Natural killer cell treated with Interleukin-12 subunit alpha and Interleukin-12 subunit beta and Interleukin-15 and Interleukin-18, amount 100 ng/mL, for 72 hours (primary cell): ENCODE measurements at places on chromosomes 7 and 10. TPM values are rescaled to one million over a fixed set of nuclear protein-coding genes. Genes with fewer than 3 reads are reported as not detected.

CCL24 gene
- total RNA-seq = 1.1 TPM

DNA sequence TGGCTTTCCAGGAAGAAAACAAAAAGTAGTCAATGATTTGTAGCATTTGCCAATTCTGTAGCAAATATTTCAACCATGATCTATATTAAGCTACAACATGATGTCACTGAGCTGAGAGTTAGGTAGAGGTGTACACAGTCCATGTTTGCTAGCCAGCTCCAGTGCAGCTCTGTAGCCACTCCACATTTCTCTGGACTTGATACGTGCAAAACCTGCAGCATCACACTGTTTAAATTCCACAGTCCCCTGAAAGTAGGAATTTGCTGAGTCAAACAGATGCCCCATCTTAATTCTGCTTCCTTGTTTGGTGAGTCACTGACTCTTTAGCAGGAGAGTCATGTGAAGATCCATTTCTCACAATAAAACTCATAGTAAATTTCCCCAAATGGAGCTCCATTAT lies 89.8 kb upstream of the LRRTM3 start:
- no peaks in the 10 kb centered on the region for H3K27me3 ChIP-seq
- no peaks in the 10 kb centered on the region for H3K4me1 ChIP-seq
- no peak overlapping the region for H3K27ac ChIP-seq

PDK4 gene
- not detected for total RNA-seq

GRCh38 chr7:158382363-158383254 lies 205.0 kb downstream of the PTPRN2 start:
- peaks cover 8% of the 10 kb centered on the region for H3K27me3 ChIP-seq
- no peak overlapping the region for H3K27ac ChIP-seq
- no peak overlapping the region for H3K4me3 ChIP-seq
- DNase-seq = no peak
- H3K4me1 ChIP-seq = no peaks in the 10 kb centered on the region

HMX3 gene
- total RNA-seq = not detected

- H3K4me1 ChIP-seq = peaks cover 6% of the 10 kb centered on the region
- no peak overlapping the region for H3K27ac ChIP-seq
- DNase-seq = no peak
- H3K36me3 ChIP-seq = no peaks in the 10 kb centered on the region
Measured at GRCh38 chr10:129042776-129043595, 424.1 kb upstream of the MGMT start.

PTPRZ1 gene
- total RNA-seq = not detected

- no peak overlapping the region for H3K27ac ChIP-seq
- peaks cover 6% of the 10 kb centered on the region for H3K4me1 ChIP-seq
- no peak for DNase-seq
- no peaks in the 10 kb centered on the region for H3K27me3 ChIP-seq
- no peaks in the 10 kb centered on the region for H3K36me3 ChIP-seq
- H3K4me3 ChIP-seq = peak overlapping the region; percentile 68
Measured at GRCh38 chr7:80078159-80078731, 56.4 kb upstream of the GNAI1 start.

GRCh38 chr7:140146574-140146973 lies 30.2 kb downstream of the KDM7A start:
- no peak overlapping the region for H3K4me3 ChIP-seq
- H3K4me1 ChIP-seq = peaks cover 22% of the 10 kb centered on the region

GRCh38 chr10:18104223-18104872 lies 35.9 kb upstream of the CACNB2 start:
- peaks cover 13% of the 10 kb centered on the region for H3K27me3 ChIP-seq
- no peak overlapping the region for H3K4me3 ChIP-seq
- no peak overlapping the region for H3K27ac ChIP-seq
- H3K36me3 ChIP-seq = no peaks in the 10 kb centered on the region
- no peaks in the 10 kb centered on the region for H3K4me1 ChIP-seq
- DNase-seq = peak; percentile 62

CC2D2B gene
- 1.2 TPM for total RNA-seq

- no peak overlapping the region for H3K4me3 ChIP-seq
- no peak overlapping the region for H3K27ac ChIP-seq
- peaks cover 24% of the 10 kb centered on the region for H3K27me3 ChIP-seq
- no peak for DNase-seq
- H3K4me1 ChIP-seq = no peaks in the 10 kb centered on the region
Measured at GRCh38 chr10:28722065-28722803, 44.9 kb downstream of the BAMBI start.

ETV1 gene
- 1.1 TPM for total RNA-seq

- no peaks in the 10 kb centered on the region for H3K36me3 ChIP-seq
- no peak overlapping the region for H3K4me3 ChIP-seq
- H3K27ac ChIP-seq = no peak overlapping the region
- peaks cover 14% of the 10 kb centered on the region for H3K4me1 ChIP-seq
- no peak for DNase-seq
Measured at GRCh38 chr10:12397941-12398340, 48.6 kb downstream of the CAMK1D start.

DNA sequence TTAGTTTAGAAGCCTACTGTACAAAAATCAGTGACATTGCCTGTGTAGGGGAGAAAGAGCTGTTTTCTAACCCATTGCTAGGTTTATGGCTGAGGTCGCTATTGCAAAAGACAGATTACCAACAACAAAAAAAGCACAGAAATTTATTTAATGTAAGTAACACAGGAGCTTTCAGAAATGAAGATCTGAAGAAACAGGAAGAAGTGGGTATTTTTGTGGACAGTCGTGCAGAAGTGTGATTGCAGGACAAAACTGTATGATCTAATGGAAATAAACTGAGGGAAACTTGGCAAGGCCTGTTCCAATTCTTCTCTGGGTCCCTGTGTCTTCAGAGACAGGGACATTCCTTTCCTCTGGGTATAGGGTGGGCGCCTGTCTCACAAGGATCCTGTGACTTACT lies 87.4 kb downstream of the APBB1IP start:
- H3K27me3 ChIP-seq = no peaks in the 10 kb centered on the region
- H3K36me3 ChIP-seq = peaks cover 6% of the 10 kb centered on the region
- peaks cover 30% of the 10 kb centered on the region for H3K4me1 ChIP-seq

DNA sequence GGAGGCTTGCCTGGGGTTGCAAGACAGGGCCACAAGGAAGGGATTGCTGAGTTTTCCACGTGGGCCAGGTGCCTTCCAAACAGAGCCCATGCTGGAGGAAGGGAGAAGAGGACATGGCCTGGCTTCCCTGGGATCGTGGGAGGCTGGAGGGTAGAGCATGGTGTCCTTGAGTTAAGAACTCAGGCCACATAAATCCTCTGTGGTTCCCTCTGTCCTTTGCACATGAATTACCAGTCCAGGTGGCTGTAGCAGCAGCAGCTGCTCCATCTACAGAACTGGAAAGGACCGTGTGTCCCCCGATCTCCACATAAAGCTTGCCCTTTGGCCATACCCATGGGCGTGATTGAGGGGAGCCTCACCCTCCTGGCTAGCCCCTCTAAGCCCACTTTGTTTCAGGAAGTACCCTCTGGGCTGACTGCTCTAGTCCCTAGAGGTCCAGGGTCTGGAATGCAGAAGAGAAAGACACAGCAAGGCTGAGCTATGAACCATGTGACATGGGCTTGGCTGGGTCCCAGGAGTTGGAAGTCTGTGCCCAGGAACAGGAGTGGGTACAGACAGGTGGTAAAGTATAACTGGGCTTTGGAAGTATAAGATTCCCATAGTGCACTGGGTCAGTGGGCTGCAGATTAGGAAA lies 84.9 kb downstream of the C10orf105 start:
- H3K27ac ChIP-seq = no peak overlapping the region
- no peak overlapping the region for H3K4me3 ChIP-seq
- no peak for DNase-seq

GRCh38 chr10:60139798-60140566 lies 233.6 kb upstream of the CCDC6 start:
- no peaks in the 10 kb centered on the region for H3K36me3 ChIP-seq
- no peak overlapping the region for H3K27ac ChIP-seq
- no peak overlapping the region for H3K4me3 ChIP-seq
- H3K4me1 ChIP-seq = no peaks in the 10 kb centered on the region
- H3K27me3 ChIP-seq = no peaks in the 10 kb centered on the region

MTG1 gene
- 105 TPM for total RNA-seq

FGL2 gene
- total RNA-seq = 1.4 TPM

DNA sequence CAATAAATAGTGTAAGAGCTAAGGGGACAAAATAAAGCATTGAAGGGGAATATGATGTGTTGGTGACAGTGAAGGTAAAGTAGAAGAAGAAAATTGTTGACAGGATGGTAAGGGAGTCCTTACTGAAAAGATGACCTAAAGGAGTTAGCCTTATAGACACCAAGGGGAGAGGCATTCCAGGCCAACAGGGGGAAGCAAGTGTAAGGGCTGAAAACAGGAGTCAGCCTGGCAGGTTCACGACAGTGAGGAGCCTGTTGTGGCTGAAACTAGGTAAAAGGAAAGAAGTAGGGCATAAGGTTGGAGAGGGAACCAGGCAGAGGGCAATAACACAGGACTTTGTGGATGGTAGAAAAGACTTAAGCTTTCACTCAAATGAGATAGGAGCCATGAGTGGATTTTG lies 34.0 kb downstream of the PNLIPRP3 start:
- H3K27ac ChIP-seq = no peak overlapping the region
- H3K36me3 ChIP-seq = no peaks in the 10 kb centered on the region
- no peak for DNase-seq
- no peaks in the 10 kb centered on the region for H3K4me1 ChIP-seq

DNA sequence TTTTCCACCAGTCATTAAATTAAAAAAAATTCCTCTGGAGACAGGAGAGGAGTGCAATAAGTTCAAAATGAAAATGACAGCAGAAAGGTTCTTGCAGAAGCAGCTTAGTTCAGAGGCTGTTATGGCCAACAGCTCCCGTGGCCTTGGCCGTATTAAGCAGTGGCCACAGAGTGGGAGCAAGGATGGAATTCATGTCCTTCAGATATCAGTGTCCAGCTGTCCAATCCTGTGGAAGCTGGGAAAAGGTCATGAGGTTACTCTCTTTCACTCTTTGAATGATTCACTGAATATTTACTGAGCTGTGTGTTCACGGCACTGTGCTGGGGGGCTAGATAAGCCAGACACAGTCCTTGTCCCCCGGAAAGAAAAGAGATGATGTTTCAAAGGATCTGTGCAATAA lies 231.8 kb downstream of the BMPER start:
- no peak overlapping the region for H3K27ac ChIP-seq
- no peak overlapping the region for H3K4me3 ChIP-seq
- DNase-seq = no peak
- no peaks in the 10 kb centered on the region for H3K4me1 ChIP-seq
- H3K27me3 ChIP-seq = peaks cover 4% of the 10 kb centered on the region
